GM13977 (cell line): ENCODE measurements at places on chromosomes 3 and 15.

DNA sequence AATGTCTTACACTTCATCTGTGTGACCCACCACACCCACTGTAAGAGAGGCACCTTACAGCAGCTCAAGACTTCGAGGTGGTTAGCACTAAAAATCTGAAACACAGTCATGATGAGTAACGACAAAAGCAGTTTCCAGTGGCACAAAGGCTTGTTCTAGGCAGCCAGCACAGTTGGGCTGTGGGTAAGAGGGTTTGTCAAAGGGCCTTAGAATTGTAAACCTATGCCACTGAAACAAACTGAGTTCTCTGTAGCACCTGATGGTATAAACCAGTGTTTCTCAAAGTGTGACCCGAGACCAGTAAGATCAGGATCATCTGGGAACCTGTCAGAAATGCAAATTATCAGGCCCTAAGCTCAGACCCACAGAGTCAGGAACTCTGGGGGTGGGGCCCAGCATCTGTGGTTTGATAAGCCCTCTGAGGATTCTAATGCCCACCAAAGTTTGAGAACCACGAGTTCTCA lies 36.5 kb downstream of the DAPK2 start:
- DNase-seq: no peak

DNA sequence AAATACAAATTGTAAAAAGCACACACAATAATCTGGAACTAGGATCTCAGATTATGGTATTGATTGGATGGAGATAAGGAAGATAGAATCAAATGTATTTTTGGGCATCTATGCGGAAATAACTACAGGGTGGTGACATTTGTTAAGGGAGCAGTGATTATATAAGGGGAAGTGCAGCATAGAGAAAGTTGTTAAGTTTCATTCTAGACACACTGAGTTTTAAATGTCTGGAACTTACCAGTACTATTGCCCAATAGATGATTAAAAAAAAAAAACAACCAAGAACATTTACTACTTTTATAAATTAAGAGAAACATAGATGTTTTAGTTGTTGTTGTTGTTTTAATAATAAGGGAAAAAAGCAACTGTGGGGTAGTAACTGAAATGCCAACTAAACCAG lies 32.1 kb upstream of the C3orf38 start:
- no peak for DNase-seq

DNA sequence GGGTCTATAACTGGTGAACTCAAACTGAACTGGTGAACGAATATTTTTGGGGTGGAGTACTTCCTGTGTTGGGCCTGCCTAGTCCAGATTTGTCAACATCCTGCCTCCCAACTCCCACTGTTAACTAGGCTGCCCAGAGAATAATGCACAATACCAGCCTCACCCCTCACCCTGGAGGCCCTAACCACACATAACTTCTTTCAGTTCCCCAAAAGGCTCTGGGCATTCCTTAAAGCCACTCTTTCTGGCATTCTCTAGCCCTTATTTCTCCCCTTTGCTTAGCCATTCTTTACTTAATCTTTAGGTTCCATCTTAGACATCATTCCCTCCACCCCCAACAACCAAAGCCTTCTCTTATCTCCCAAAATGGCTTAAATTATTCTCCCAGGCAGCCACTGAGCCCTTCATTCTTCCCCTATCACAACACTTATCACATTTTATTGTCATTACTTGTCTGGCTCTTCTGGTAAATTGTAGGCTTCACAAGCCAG lies 9.1 kb upstream of the SEC11A start:
- DNase-seq: no peak

GRCh38 chr3:59754456-59755129 lies 704.8 kb upstream of the CFAP20DC start:
- DNase-seq: no peak

DNA sequence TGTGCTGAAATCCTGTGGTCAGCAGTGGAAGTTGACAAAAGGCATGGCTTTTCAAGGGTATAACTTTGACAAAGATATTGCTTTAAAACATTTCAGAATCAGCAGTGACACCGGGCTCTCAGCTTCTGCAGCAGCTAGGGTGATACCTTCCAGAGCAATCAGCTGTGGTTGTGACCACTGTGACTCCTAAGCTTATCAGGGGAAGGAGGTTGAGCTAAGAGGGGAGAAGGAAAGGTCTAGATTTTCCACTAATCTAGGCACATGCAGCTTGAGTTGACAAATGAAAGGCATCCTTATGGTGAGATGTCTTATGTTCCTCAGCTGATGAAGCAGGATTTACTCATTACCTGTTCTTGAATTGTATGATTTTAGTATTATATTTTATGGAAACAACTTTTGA lies 16.3 kb upstream of the LRRFIP2 start:
- no peak for DNase-seq

- no peak for DNase-seq
These were observed 54.7 kb downstream of the TP63 start for GRCh38 chr3:189685860-189686259.

DNA sequence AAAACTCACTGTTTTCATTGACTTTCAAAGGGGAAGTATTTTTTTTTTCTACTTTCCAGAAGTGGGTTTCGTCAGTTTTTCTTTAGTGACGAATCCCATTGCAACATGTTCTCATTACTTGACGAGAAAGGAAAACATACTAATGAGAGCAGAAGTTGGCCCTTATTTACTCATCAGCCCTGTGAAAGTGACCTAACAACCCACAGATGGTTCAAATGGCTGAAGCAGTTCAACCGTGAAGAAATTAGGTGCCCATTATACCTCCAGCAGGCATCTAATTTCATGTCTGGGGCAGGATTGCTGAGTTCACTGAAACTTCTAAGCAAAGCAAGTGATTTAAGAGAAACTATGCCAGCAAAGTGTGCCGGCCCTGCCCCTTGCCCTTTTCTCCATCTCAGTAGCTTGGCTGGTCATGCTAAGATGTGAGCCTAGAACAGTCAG lies 9.0 kb downstream of the AQP9 start:
- no peak for DNase-seq
